Activated CD4-positive, alpha-beta T cell treated with anti-CD3 and anti-CD28 coated beads for 4 hours (primary cell): ENCODE measurements at places on chromosomes 6 and 20.

DNA sequence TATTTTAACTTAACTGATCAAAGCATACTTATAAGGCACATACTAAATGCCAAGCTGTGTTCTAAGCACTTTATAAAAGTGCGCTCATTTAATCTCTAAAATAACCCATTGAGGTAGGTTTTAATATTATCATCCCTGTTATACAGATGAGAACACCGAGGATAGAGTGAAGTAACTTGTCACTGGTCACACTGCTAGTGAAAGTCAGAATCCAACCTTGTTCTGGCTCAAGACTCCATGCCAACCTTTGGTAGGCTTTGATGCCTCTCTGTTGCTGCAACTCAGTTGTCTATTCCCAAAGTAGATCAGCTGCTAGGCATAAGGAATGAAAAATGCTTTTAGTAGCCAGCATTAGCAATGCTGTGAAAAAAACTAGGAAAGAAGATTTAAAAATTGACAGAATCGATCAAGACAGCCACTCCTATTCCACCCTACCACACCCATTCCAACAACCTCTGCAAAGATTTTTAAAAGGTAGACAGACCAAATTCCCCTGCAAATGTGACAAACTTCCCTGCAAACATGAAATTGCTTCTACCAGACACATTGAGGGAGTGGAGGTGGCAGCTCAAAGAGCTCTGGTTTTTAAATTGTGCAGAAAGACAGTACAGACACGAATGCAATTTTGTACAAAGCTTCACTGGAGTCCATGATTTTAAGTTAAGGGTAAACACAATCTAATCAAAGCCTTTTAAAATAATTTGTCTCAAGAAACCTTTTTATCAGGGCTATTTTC, 39.8 kb upstream of the CAP2 start:
- no peak for DNase-seq

- DNase-seq, result no peak
Observed at GRCh38 chr20:32411955-32412706, 54.0 kb downstream of the ASXL1 start.

GRCh38 chr6:13273202-13273930, 55.0 kb downstream of the TBC1D7 start:
- no peak for DNase-seq

DNA sequence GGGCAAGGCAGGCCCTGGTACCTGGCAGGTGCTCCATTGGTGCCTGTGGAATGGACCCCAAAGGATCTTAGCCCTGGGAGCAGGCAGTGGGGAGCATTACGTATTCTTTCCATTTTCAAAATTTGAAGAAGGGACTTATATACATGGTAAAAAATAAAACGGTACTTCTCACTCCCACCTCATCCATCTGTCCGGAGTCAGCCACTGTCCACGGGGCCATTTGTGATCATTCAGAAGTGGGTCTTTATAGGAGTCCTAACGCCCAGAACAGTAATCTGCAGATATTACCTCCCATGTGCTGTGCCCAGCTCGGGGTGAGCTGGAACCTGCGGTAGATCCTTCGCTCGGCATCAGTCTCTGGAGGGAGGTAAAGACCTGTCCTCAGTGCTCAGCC, 110.4 kb downstream of the SYCP2 start:
- DNase-seq, result no peak

DNA sequence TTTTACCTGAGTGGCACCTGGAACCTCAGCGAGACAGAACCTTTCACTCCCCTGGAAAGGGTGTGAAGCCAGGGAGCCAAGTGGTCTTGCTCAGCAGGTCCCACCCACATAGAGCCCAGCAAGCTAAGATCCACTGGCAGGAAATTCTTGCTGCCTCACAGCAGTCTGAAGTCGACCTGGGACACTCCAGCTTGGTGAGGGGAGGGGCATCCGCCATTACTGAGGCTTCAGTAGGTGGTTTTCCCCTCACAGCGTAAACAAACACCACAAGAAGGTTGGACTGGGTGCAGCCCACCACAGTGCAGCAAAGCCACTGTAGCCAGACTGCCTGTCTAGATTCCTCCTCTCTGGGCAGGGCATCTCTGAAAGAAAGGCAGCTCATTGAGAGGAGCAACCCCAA, 134.7 kb upstream of the RSPO3 start:
- no peak for DNase-seq

- DNase-seq, result no peak
Observed at GRCh38 chr20:20970841-20971240, 135.3 kb downstream of the LINC00237 start.

- DNase-seq, result peak; percentile 14
Observed at GRCh38 chr20:23928788-23929187, 49.2 kb upstream of the CST5 start.

GRCh38 chr6:99822741-99823512, 171.1 kb downstream of the MCHR2 start:
- no peak for DNase-seq

- DNase-seq, result no peak
Observed at GRCh38 chr6:113763876-113764275, 93.3 kb upstream of the MARCKS start.

DNA sequence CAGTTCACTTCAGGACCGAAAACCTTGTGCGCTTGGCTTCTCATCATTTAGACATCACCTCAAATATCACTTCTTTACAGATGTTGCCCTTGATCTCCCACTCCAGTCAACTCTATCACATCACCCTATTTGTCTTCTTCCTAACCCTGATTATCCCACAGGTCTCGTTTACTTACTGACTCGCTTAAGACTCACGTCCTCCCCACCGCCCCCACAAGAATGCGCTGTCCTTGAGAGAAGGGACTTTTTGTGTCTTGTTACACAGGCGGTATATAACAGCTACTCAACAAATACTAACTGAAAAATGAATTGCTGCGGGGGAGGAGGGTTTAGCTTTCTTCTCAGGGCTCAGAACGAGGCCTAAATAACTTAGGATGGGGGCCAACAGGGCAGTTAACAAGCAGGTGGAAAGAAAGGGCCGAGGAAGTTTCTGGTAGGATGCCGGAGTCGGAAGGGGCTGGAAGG, 527 bp downstream of the TOMM34 start:
- DNase-seq, result peak; percentile 77
